ENCODE measurements at places on chromosomes 11 and 22.

- no peak for DNase-seq
Observed at GRCh38 chr11:97893612-97894011, 1127.1 kb upstream of the CNTN5 start.

- no peak for DNase-seq
Observed at GRCh38 chr11:8871962-8872361, 39.0 kb upstream of the AKIP1 start.

GRCh38 chr11:2818503-2818902, 67.1 kb downstream of the CDKN1C start:
- DNase-seq = no peak

DNA sequence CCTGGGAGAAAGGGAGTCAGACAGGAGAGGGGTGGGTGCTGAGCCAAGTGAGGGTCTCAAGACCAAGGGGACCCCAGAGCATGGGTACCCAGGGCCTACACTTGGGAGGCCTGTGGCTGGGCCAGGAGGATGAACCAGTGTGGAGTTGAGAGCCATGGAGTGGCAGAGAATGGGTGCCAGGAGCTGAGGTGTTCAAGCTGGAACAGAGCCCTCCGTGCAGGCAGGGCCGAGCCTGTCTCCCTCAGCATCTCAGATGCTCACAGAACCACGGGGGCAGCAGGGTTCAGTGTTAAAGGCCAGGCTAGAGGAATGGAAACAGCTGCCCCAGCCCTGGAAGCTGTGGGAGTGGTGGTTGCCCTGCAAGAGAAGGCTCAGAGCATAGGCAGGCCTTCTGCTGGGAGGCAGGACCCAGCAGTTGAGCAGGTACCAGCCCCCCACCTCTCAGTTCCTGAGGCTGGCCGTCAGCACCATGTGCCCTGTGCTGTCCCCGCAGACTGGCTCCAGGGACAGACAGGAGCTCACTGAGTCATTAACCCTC, 32.3 kb downstream of the RSPH14 start:
- DNase-seq = no peak

DNA sequence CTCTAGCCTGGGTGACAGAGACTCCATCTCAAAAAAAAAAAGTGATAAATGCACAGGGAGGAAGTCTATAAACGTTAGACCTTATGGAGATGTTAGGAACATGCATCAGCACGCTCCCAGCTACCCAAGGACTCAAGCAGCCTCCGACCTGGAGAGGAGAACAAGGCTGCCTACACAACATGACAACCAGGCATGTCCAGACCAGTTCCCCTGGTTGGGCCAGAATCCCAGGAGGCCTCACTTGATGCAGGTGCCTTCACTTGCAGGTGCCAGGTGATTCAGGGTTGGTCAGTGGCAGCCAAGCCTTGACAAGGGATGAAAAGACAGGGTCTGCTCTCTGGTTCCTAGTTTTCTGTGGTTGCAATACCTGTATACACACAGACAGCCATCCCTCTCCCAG, 5.9 kb downstream of the RANGAP1 start:
- no peak for DNase-seq

DNA sequence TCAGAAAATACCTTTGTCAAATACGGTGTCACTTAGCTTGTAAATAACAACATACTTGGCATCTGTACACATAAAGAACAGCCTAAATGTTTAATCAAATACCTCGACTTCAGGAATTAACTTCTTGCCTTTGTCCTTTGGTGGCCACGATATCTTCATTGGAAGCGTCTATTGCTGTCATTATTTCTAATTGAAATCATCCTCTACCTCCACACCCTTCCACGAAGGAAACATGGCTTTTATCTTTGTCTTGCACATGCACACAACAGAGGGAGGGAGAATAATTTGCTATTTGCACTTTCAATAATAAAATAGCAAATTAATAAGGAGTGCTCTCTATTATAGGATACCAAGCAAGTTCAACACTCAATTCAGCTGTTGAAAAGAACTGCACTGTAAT, 25.8 kb upstream of the SOX6 start:
- no peak for DNase-seq

DNA sequence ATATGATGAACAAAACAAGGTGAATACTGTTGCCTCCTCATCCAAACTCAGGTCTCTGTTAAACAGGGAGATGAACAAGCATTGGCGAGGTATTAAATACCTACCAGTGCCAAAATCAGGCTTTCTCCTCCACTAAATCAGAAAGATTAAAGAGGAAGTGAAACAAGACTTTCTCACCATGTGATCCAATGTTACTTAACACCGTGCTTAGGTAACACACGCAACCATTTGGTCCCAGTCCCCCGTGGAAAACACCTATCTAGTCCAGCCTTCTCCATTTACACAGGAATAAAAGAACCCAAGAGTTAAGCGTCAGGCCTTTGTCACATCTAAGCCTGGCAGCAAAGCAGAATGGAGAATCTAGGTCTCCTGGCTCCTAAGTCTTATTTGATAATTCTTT, 34.5 kb downstream of the TENM4 start:
- peak; percentile 44 for DNase-seq

DNA sequence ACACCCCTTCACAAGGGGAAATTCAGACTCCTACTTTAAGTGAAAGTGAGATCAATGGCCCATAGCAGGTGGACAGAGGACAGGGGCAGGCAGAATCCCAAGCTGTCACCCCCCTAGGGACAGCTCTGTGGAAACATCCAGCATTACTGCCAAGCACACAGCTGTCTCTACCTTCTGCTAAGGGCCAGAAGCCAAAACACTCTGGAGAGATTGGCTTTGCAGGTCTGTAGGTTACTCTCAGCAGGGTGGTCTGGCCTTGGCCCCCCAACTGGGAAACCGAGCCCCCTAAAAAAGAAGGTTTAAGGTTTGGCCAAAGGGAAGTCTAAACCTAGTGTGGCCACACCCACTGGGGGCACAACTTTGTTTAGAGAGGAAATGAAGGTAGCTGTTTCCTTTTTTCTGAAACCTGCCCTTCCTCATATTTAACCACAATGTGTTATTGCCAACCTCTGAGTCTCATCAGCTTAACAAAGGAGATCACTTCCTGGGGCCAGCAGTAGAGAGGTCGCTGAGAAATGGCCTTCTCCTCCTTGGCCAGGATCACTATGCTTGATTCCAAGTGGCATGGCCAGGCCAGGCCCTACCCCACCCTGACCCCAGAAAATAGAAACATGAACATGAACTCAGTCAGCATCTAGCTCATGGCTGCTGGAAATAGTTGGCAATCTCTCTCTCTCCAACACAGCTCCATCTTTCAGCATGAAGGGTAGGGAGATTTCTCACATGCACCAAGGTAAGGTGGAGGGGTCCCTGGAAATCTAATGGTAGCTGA, 25.9 kb upstream of the SCARF2 start:
- DNase-seq = peak; percentile 85

Measured in MV-4-11 (cell line).